ENCODE measurements at places on chromosomes 5 and 9.

GRCh38 chr9:81628897-81629296 is 60.5 kb downstream of the TLE1 start:
- no peak for DNase-seq

- no peak for DNase-seq
Observed at GRCh38 chr9:113506090-113506589, 42.6 kb downstream of the RGS3 start.

GRCh38 chr5:34703767-34704713 is 47.9 kb downstream of the RAI14 start:
- DNase-seq = no peak

- peak; percentile 58 for DNase-seq
Observed at GRCh38 chr5:74640954-74641734, 616 bp upstream of the ENC1 start.

DNA sequence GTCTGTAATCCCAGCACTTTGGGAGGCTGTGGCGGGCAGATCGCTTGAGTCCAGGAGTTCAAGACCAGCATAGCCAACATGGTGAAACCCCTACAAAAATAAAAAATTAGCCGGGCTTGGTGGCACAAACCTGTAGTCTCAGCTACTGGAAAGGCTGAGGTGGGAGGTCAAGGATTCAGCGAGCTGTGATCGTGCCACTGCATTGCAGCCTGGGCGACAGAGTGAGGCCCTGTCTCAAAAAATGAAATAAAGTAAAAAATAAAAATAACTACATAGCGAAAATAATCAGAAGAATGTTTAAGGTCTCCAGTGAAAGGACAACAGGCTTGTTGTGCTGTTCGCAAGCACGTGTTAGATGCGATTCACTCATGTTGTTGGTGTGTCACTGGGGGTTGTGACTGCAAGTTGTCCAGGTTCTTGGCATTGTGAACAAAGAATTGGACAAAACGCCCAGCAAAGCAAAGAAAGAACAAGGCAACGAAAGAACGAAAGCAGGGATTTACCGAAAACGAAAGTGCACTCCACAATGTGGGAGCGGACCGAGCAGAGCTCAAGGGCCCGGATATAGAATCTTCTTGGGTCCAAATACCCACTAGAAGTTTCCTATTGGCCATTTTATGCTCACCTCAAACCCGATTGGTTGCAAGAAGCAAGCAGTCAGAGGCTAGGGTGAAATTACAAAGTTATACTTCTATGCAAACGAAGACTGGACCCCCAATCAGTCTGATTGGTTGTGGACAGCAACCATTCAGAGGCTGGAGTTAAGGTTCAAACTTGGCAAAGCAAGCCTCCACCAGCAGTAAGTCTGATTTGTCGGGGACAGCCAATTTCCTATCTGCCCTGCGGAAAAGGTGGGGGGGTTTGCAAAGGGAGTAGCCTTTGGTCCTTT is 844 bp upstream of the MCCC2 start:
- peak; percentile 11 for DNase-seq

GRCh38 chr9:132401824-132402223 is 4.8 kb downstream of the TTF1 start:
- no peak for DNase-seq

- no peak for DNase-seq
Observed at GRCh38 chr9:36298566-36298965, 40.3 kb upstream of the GNE start.

DNA sequence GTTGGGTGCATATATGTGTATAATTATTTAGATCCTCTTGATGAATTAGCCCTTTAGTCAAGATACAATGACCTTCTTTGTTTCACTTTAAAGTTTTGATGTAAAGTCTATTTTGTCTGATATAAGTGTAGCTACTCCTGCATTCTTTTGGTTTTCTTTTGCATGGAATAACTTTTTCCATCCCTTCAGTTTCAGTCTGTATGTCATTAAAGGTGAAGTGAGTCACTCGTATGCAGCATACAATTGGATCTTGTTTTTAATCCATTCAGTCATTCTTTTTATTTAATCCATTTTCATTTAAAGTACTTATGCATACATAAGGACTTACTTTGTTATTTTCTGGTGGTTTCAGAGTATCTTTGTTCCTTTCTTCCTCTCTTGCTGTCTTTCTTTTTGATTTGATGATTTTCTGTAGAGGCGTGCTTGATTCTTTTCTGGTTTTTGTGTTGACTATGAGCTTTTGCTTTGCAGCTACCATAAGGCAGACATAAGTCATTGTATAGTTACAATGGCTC is 36.3 kb upstream of the FAM120A start:
- no peak for DNase-seq

DNA sequence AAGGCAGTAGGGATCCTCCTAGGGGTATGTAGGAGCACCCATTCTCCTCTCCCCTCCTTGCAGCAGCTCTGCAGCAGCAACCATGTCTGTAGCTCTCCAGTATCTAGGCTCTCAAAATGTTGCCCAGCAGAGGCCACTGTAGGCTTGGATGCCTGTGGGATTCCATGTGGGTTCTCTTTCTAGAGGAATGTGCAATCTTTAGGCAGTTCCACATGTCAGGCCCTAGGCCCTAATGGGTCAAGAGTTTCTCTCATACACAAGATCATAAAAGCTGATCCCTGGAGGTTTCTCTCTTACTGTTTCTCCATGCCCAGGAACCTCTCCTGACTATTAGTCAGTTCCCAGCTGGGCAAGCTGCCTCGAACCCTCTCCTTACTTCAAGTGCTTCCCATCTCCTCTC is 215.8 kb downstream of the FRMD3 start:
- DNase-seq = no peak

DNA sequence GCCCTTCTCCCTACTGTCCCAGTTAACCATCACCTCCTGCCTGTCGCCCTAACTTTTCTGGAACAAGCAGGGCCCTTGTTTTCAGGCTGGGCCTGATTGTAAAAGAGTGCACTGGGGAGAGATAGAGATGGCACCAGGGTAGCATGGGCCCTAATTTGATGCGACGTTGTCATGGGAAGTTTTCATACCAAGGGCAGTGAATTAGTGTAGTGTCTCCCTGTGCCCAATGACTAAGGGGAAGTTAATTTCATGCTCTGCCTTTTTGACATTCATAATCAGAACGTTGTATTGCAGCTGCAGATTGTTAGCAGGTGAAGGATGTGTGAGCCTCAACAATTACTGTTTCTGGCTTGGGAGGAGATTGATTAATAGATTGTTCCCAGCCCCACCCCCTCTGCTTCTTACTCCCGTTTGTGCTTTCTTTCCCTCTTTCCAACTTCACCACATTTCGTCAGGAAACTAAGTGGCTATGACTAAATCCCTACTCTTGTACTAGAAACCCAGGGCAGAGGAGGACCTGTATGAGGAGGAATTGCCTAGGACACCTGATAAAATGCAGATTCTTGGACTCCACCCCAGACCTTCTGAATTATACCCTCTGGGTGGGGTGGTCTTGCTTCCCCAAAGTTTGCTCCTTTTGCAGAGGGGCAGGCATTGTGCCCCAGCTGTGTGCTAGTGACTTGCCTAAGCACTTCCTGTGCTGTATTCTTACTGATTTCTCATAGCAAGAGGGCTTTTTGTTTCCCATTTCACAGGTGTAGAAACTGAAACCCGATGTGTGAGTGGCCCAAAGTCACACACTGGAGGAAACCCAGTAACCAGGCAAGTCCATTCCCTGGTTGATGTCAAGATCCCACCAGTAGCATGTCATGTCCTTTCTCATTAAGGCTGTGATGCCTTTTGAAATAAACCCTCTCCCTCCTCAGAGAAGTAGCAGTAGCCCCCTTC is 56.3 kb downstream of the DAB2IP start:
- DNase-seq = no peak
